ENCODE measurements at places on chromosomes 11 and 22.

DNA sequence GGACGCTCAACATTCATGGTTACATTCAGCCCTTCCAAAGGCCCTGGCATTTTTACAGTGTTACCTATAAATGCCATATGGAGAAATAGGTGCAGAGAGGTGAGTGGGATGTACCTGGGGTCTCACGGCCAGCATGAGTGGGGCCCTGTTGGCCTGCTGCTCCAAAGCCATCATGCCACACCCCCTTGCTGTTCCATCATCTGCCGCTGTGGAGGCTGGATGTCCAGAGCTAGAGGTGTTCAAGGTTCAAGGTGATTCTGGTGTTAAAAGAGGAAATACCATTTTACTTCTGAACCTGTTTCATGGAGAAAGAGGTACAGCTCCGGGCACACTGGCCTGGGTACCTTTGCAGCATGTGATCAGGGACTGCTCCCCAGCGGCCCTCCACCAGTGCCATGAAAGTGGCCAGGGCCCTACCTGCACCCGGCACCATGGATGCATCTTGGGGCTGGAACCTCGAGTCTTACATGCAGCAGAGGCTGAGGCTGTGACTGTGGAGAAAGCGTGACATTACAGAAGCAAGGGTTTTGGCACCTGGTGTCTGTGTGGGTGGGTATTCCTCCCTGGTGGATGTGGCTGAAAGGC lies 68.6 kb downstream of the PARVB start:
- no peak for DNase-seq

DNA sequence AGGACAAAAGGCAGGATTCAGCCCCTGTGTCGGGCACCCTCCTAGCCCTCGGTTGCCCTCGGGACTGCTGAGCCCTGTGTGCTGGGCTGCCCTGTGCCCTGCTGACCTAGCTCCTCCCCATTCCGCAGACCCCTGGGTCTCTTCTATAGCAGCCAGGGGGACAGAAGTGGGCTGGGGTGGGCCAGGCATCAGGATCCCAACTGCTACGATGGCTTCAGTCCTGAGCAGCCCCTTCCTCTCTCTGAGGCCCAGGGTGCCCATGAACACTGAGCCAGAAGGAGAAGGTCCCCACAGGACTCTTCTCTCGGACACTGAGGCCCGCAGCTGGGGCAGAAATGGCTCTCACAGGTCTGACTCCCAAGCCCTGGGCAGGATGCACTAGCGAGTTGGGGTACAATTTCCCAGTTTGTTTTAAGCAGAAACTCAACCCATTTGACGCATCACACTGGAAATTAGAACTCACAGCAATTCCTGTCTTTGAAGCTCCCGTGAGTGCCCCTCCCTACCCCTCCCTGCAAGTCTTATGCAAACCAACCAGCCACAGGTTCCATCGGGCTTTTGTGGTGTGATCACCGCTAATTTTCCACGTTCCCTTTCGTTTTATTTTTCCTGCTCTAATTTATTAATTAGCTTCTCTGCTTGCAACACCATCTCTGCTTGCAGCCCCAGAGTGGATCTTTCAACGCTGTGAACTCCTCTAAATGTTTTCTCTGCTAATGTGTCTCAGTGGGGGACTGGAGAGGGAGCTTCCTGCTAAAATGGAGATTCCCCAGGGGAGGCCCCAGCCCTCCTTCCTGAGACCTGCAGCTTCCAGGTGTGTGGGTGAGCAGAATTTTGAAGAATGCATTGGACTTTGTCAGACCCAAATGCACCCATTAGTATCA lies 56.7 kb downstream of the PHF21B start:
- DNase-seq: no peak

DNA sequence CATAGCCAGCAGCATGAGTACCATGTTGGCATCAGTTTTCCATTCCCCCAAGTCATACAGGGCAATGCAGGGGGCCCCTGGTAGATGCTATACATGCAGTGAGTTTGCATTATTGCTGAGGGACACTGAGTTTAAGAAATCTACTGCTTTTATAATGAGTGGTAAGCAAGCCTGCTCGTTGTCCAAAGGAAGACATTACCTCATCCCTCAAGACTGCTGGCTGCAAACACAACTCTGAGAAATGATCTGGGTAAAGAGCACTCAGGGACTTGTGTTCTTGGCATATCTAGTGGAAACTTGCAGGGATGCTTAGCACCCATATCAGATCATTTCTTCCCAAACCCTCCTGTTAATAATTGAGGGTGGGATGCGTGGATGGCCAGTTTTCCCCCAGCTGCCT lies 77.9 kb downstream of the CWC15 start:
- peak; percentile 75 for DNase-seq

- peak; percentile 69 for DNase-seq
Observed at GRCh38 chr11:97815667-97816066, 1205.1 kb upstream of the CNTN5 start.

DNA sequence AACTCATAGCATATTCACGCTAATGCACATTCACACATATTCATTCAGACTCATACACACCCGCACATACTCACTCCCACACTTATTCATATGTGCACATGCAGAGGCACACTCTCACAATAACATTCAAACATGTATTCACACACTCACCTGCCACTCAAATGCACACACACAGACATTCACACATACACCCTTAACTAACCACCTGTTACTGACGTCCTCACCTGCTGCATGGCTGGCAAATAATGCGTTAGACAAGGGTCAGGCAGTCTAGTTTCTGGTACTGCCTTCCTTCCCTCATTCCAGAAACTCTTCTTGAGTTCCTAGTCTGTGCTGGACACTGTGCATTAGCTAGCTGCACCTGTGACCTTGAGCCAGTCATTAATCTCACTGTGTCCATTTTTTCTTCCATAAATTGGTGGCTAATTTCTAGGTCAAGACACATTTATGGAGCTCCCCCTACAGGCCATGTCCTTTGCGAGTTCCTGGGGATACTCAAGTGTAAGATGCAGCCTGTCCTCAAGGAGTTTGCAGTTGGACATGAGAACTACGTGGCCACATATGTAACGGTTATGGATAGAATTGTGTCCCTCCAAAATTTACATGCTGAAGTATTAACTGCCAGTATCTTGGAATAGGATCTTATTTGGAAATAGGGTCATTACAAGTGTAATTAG lies 34.5 kb upstream of the SEZ6L start:
- DNase-seq: no peak

GRCh38 chr11:47148903-47149531 lies 27.7 kb downstream of the ARFGAP2 start:
- no peak for DNase-seq

DNA sequence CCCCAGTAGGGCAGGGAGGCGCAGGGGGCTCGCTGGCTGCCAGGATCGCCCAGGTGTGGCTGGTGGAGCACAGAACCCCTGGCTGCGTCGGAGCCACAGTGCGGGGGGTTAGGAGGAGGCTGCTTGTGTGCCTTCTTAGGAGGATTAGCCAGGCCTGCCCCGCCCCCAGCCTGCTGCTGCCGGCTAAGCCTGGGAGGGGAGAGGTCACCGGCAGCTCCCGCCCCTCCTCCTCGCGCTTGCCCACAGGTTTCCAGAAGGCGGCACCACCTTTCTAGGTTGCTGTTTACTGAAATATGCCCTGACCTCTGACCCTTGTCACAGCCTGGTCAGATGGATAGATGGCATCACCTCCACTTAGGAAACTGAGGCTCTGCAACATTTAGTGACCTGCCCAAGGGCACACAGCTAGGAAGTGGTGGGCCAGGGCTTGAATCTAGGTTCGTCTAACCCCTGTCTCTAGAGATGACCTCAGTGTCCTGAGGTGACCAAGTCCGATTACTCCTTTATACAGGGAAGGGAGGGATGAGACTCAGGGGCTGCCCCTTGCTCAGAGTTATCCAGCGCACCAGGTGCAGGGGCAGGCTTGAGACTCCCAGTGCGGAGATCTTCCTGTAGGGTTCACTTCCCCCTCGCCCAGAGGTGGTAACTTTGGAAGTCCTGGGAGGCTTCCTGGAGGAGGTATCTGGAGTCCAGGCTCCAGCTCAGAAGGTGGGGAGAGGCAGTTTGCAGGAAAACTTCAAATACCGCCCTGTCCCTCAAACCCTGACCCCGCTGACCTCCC lies 44.0 kb downstream of the MYO7A start:
- DNase-seq: no peak

GRCh38 chr22:26922806-26923205 lies 265.4 kb downstream of the MIAT start:
- DNase-seq: no peak

- DNase-seq: no peak
Observed at GRCh38 chr11:77188633-77189491, 60.8 kb downstream of the MYO7A start.

GRCh38 chr22:37354261-37354660 lies 72.0 kb downstream of the CYTH4 start:
- DNase-seq: no peak

GRCh38 chr11:105054723-105055493 lies 9.8 kb upstream of the CARD16 start:
- DNase-seq: no peak

- DNase-seq: no peak
Observed at GRCh38 chr11:126336138-126336541, 19.3 kb upstream of the ST3GAL4 start.

DNA sequence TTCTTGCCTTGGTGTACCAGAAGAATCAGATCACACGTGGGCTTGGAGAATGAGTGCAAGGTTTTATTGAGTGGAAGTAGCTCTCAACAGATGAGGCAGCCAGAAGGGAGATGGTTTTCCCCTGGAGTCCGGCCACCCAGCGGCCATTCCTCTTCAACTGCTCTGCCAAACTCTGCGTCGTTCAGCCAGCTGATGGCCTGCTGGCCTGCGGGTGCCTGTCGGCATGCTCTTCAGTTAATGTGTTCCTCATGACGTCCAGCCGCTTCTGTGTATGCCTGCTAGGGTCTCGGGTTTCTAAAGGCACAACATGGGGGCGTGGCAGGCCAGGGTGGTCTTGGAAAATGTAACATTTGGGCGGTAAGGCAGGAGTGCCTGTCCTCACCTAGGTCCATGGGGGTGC lies 487.9 kb upstream of the LRRC4C start:
- no peak for DNase-seq

DNA sequence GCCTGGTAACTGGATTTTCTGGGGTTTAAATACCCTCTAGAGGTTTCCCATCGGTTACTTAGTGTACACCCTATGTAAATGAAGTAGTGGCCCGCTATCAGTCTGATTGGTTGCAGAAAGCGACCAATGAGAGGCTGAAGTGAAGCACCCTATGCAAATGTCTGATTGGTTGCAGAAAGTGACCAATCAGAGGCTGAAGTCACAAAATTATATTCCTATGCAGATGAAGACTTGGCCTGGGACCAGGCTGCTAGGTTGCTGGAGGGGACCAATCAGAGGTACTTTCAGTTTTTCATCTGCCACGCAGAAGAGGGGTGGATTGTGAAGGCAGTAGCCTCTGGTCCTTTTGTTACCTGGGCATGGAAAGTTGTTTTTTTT lies 134.8 kb downstream of the TBC1D22A start:
- DNase-seq: no peak

DNA sequence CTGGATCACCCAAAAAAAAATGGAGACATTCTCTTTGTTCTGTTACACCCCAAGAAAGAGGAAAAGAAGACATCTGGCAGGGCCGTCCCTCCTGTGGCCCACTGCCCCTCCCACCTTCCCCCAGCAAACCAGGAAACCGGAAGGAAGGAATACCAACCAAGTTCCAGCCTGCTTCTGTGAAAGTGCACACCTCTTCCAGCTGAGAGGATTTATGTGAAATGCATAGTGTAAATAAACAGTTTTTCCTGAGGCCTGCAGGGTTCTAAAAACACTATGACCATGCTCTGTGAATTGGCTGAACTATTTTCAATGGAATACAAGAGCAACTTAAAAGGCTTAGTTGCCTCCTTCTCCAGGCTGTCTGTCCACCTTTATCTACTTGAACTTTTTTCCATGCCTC lies 50.0 kb upstream of the CHST1 start:
- no peak for DNase-seq

- DNase-seq: no peak
Observed at GRCh38 chr11:14784230-14784629, 107.8 kb downstream of the CYP2R1 start.

GRCh38 chr11:9028581-9028980 lies 24.8 kb upstream of the NRIP3 start:
- no peak for DNase-seq

- DNase-seq: no peak
Observed at GRCh38 chr11:26572770-26573402, 823 bp upstream of the MUC15 start.

GRCh38 chr11:107776062-107776461 lies 64.2 kb upstream of the SLN start:
- DNase-seq: no peak

GRCh38 chr11:561148-562003 lies 606 bp downstream of the RASSF7 start:
- no peak for DNase-seq

- DNase-seq: no peak
Observed at GRCh38 chr11:106384429-106384828, 307.0 kb downstream of the AASDHPPT start.

- no peak for DNase-seq
Observed at GRCh38 chr11:21401496-21401895, 732.1 kb downstream of the NELL1 start.

DNA sequence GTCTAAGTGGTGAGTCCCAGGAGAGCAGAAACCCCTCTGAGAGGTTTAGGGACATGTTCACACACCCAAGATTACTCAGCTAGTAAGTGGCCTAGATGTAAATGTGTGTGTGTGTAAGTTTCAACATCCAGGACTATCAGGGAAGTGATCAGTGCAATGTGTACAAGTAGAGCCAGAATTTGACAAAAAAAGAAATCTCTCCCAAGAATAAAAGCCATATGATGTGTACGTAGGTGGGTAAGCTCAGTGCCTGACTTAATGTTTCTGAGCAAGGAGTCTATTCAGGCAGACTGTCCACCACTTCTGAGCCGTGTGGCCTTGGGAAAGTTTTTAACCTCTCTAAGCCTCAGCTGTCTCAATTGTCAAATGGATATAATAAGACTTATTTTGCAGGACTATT lies 133.8 kb upstream of the NAV2 start:
- DNase-seq: no peak

GRCh38 chr11:71212871-71213559 lies 39.4 kb downstream of the SHANK2 start:
- peak; percentile 1 for DNase-seq

DNA sequence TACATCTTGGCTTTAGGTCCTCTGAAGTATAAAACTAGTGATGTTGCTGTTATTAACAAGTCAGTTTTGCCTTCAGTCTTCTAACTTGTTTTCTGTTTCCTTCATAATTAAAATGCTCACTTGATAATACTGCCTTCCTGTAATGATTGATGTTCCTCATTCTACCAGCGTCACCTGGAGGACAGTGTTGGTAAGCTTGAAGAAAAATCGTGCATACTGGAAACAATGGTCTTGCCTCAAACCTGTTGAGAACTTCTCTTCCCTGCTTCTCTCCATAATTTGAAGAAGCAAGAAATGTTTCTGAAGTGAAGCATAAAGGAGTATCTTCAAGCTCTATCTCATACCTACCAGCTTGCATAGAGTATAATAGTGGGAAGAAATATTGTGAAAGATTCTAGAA lies 3.0 kb downstream of the YWHAH start:
- peak; percentile 53 for DNase-seq

GRCh38 chr11:48032721-48033120 lies 52.4 kb downstream of the PTPRJ start:
- no peak for DNase-seq

DNA sequence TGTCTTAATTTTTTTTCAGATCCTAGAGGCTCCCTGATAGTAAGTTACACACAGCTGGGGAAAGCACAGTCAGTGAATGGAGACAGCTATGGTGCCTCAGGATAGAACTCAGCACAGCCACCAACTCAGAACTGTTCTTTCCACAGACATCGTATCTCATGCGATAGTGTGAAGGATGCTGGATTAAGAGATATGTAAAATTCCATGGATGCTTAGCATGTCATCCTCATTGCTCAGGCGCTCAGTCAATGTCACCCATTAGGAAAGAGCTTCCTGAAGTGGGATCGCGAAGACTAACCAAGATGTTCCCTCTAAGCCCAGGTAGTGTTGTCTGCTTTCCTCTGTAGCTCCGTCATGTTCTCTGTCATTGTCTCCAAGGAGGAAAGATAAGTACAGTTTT lies 1000.4 kb downstream of the OPCML start:
- DNase-seq: peak; percentile 1

All from fibroblast of pulmonary artery (primary cell).